ENCODE measurements at places on chromosomes 4 and X.

- no peak for DNase-seq
Observed at GRCh38 chr4:185991770-185992169, 77.2 kb upstream of the TLR3 start.

DNA sequence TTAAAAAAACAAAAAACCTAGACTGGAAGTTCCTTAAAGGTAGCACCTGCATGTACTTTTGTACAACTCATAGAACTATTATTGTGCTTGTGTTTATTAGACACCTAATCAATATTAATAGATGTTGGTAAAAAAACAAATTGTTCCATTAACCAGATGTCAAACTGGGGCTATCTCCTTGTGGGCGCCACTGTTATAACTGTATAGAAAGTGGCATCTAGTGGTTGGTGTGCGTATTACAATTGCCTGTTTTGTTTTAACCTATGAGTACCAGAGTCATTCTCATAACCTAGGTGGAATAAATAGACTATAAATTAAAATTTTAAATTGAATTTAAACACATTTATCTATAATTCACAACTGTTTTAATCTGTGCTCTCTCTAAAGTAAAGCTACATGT lies 97.4 kb downstream of the COL4A5 start:
- no peak for DNase-seq

DNA sequence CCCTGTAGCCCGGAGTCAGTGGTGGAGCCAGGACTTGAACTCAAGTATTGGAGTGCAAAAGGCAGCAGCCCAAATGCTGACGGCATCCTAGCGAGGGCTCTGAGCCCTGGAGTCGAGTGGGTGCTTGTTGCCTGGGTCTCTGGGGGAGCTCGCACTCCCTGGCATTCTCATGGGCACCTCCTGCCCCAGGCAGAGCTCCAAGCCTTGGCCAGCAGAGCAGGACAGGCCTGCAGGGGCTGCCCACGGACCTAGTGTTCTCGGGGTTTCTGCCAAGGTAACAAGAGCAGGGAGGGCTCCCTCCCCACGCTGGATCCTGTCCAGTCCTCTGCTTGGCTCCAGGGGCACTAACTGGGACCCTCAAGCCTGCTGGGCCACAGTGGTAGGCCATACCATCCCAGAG lies 17.6 kb upstream of the WFS1 start:
- DNase-seq, result no peak

- no peak for DNase-seq
Observed at GRCh38 chr4:25800245-25800644, 62.5 kb downstream of the SEL1L3 start.

DNA sequence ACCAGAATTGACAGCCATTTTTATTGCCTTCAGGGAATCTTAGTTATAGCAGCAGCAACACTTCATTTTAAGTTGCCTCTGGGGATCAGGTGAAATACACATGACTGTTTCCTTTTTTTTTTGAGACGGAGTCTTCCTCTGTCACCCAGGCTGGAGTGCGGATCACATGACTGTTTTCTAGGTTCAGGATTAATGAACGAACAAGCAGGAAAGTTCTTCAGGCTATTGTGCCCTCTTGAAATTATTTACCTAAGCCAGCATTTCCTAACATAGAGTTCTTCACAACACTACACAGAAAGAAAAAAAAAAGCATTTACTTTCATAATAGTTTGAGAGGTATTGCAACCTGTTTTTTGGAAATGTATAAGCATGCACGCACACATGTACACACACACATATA lies 2032.8 kb downstream of the PCDH7 start:
- no peak for DNase-seq

DNA sequence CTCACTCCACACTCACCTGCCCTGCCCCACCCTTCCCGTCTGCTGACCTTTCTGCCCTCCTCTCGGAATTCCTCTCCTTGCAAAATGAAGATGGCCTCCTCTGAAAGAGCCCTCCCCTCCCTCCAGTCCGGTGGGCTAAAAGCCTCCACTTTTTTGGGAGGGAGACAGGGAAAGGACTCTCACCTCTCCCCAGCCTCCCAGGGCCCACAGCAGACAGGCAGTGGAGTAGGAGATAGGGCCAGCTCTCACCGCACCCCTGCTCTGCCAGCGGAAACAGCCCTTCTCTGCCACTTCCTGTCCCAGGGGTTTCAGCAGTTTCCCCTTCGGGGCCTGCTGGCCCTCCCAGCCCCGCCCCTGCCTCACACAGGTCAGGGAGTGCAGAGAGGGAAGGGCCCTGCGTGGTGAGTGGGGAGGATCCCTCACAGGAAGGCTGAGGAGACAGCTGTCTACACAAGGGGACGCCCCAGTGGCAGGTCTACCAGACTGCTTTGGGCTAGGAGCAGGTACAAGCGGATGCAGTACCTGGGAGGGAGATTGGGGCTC lies 18.2 kb downstream of the ELF4 start:
- DNase-seq, result no peak

GRCh38 chr4:8912506-8912905 lies 40.9 kb upstream of the HMX1 start:
- DNase-seq, result peak; percentile 12

DNA sequence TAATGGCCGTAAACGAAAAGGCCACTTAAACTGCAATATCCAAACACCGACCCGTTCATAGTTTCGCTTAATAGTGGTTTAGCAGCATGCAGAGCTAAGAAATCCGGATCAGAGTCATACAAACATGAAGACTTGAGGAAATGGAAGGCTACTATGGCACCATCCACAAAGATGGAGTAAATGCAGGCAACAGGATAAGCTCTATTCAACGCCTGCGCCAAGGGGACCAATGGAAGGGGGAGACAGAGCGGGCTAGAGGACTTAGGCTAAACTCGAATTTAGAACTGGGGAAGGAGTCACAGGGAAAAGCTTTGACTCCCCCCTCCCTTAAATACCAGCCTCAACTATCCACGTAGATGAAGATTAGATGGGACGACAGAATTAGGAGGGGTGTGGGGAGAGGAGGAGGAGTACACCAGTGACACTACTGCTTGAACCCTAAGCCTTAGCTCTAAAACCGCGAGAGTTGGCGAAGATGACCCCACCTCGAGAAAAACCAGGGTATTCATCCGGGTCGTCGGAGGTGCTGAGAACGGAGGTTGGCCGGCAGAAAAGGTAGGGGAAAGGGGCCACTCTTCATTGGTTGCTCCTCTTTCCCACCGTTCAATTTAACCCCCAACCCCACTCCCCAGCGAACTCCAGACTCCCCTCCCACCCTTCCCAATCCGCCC lies 3.5 kb downstream of the HUWE1 start:
- peak; percentile 39 for DNase-seq

DNA sequence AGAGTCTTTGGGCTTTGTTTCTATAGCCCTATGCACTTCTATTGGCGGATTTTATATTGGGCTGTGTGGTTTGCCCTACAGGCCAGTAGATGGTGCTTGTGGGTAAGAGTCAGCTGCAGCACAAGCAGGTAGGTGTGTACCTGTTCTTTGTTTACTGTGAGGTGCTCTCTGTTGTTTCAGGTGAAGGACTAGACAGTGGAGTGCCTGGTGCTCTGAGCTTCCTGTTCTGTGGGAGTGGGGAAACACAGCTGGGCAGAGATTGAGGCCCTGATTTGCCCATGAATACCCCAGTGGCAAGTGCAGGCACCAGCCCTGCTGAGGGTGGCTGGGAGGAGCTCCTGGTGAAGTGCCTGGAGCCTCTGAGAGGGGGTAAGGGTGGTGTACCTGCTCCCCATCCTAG lies 26.3 kb upstream of the UCP1 start:
- peak; percentile 58 for DNase-seq

DNA sequence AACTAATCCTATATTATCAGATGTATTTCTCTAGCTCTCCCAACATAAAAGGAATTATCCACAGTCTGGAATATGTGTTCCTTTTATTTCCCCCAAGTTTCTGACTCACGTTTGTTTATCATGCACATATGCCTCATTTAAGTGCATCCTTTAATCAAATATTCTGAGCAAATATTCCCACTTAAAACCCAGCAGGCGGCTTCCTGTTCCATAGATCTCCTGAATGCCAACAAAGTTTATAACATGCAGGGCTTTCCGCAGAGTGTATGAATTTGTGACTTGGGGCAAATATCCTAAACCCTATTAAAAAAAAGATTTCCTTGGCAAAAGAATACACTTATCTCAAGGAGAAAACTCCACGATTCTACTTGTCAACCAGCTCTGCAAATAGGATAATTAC lies 16.9 kb downstream of the GLRA2 start:
- DNase-seq, result no peak

DNA sequence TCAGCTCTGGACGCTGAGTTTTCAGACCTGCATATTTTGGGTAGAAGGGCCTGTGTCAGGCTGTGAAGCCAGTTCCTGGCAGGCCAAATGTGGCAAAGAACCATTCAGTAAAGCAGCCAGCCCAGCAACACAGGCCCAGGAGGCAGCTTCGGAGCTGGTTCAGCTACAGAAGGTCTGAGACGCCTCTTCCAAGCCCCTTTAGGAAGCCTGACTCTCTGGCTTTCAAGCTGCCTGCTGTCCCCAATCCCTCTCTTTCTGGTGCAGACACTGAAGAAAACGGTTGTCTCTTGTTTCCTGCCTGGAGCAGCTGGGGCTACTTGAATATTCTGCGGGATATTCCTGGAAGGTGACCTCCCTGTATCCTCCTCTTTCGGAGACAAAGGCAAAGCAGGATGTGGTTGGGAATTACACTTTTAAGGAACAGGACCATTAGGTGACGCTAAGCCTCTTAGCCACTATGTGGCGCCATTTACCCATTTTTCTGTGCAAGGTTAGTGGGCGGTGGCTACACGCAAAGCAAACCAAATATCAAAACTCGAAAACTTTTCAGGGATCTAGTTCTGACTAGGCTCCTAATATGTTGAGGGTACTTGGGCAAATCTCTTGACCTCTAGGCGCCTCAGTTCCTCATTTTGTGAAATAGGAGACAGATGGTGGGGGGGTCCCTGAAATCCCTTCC lies 47.2 kb upstream of the LAS1L start:
- DNase-seq, result peak; percentile 60

DNA sequence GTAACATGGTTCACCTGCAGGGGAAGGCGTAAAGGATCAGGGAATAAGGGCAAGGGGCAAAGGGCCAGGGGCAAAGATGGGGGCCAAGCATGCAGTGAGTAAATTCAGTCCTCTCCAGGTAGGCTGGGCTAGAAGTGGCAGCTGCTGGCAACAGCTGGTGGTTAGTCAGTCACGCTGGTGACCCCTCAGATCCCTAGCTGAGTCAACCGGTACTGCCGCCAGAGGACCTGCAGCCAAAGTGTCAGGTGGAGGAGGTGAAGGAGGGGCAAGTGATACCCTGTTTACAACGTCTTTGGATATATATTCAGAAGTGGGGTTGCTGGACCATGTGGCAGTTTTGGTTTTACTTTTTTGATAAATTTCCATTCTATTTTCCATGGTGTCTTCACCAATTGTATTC lies 24.6 kb upstream of the NAP1L2 start:
- no peak for DNase-seq

DNA sequence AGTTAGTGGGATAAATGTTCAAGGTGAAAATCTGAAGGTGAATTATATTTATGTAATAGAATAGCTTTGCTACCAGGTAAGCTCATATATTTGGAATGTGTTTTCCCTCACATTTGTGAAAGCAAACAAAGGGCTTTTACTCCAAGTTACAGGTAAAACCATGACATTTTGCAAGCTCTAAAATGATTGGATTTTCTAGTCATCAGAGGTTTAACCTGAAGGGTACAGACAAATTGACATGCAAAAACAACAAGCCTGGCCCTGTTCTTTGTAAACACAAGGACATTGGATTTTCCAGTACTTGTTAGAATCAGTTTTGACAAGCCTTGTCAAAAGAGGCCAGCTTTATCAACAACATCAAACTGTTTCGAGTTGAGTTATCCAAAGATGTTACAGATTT lies 51.7 kb downstream of the ZFX start:
- no peak for DNase-seq

- DNase-seq, result no peak
Observed at GRCh38 chr4:33996075-33996718, 2248.1 kb downstream of the ARAP2 start.

DNA sequence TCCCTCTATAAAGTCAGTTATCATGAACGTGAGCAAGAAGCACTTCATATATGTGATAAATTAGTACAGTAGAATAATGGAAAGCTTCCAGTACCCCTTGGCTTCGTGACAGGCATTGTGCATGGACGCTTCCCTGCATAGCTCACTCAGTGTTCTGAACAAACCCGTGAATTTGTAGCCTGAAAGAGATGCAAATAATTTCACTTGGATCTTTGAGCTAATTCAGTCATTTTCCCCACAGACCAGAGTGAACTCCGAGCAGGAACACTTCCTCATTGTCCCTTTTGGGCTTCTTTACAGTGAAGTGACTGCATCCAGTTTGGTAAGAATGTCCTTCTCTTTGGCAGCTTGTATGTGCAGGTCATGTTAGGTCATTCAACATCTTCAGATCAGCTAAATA lies 50.1 kb downstream of the ADD1 start:
- no peak for DNase-seq

DNA sequence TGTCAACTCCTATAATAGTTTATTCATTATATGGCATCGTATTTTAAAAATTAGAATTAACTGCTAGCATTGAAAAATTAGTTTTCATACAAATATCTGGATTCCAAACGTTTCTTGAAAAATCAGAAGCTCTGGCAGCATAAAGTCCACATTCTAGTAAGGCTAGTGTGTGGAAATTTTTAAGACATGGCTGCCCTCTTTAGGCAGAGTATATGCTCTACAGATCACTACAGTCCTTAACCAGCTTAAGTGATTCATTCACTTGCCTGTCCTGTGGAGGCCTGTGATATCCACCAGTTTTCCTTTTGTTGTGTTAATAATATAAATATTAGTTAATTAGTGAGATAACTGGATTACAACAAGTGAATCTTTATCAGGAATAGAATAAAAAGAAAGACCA lies 287.2 kb downstream of the OPHN1 start:
- no peak for DNase-seq

DNA sequence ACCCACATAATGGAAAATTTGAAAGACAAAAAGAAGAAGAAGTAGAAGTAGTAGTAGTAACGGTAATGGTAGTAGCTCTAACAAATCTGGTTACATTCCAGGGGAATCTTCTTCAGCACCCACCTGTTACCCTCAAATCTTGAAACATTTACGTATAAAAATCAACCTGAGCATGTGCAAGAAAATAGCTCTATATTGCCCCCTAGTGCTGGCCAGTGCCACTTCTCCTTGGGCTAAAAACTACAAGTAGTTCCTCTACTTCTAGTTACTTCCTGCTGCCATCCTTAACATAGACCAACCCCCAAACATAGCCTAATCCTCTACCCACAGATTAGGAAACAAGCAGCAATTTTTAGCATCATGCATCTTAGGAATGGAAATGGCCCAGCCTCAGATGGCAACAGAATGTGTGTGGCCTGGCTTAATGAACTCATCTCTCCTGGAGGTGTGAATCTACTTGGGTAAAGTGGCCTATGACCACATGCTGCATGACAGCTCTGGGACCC lies 3.1 kb downstream of the PDGFC start:
- peak; percentile 58 for DNase-seq

- DNase-seq, result no peak
Observed at GRCh38 chr4:107392951-107393350, 327.1 kb downstream of the PAPSS1 start.

- no peak for DNase-seq
Observed at GRCh38 chr4:153341575-153342090, 2.9 kb upstream of the MND1 start.

DNA sequence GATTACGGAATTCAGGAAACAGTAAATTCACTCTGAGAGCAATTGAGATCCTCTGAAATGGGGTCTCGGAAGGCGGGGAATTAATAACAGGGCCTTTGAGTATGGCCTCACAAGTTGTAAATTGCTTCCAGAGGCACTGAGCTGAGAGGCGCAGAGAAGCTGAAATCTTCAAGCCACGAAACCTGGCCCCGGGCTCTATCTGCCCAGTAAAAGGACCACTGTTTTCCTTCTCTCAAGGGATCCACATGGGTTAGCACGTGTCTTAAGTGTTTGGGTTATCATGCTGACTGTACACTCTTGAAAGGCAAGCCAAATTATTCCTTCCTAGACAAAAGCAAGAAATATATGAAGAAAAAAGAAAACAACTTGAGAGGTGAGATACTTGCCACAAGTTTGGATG lies 1012.9 kb upstream of the FTHL17 start:
- no peak for DNase-seq
